ENCODE measurements at places on chromosomes 2 and 18.

DNA sequence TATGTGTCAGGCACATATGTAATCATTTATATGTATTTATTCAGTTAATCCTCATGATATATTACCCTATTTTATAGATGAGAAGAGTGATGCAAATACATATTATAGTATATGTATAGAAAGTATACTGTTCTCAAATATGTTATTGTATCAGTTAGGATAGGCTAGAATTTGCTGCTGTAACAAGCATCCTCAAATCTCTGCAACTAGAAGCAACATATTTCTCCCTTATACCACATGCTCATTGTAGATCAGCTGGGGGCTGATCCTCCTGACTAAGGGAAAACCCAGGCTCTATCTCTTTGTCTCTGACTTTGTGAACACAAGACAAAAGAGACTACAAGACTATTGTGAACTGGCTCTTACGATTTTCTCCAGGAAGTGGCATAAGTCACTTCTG, 24.8 kb upstream of the HS6ST1 start:
- DNase-seq: no peak

DNA sequence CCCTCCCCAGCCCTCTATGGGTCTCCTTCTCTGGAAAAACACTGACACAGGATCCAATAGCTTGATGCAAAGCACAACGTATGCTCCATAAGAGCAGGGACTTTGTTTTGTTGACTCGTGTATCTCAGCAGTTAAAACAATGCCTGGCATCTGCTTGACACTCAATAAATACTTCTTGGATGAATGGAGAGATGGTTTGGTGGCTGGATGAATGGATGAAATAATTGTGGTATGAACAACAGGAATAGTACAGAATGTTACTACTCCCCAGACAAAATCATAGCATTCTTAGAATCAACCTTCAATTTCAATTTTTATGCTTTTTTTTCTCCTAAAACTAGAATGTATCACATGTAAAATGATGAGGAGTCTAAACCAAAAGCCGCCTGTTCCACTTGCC, 57.4 kb downstream of the KCNE4 start:
- DNase-seq: no peak

GRCh38 chr2:208101716-208102631, 22.4 kb downstream of the CRYGD start:
- DNase-seq: no peak

- DNase-seq: no peak
Observed at GRCh38 chr18:10702206-10702605, 176.4 kb downstream of the NAPG start.

- DNase-seq: peak; percentile 7
Observed at GRCh38 chr18:79010802-79011201, 31.2 kb downstream of the SALL3 start.

DNA sequence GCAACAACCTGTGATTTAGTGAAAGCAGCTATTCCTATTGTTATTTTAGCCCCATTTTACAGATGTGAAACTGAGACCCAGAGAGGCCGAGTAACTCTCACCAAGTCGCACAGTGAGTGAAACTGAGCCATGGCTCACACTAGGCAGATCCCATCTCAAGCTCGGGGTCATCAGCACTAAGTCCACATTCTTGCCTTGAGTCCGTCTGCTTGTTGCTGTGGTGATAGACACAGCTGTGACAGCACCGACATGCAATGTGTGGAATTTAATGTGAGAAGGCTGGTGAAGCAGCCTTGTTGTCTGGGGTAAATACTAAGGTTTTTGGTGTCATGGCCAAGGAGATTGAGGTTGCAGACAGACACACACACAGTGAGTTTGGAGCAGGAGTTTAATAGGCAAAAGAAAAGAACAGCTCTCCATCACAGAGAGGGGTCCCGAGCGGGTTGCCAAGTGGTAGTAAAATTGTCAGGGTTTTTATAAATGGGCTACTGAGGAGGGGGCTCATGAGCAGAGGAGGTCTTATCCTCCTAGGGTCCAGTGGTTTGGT, 40.2 kb upstream of the GMCL1 start:
- DNase-seq: no peak

DNA sequence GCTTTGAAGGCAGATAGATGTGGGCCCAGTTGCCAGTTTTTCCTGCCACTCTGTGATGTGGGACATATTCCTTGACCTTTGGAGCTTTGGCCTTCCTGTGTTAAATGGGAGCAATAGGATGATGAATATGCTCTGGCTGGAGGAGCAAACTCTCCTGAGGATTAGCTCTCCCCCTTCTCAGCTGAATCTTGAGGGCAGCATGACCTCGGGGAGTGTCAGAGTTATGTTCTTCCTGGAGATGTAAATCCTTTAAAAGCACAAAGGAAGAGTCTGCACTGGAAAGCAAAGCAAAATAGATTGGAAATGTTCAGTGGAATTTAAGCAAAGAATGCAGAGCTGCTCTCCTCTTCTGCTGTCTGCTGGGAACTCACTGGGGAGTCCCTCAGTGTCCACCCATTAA, 160.1 kb downstream of the ALK start:
- no peak for DNase-seq

DNA sequence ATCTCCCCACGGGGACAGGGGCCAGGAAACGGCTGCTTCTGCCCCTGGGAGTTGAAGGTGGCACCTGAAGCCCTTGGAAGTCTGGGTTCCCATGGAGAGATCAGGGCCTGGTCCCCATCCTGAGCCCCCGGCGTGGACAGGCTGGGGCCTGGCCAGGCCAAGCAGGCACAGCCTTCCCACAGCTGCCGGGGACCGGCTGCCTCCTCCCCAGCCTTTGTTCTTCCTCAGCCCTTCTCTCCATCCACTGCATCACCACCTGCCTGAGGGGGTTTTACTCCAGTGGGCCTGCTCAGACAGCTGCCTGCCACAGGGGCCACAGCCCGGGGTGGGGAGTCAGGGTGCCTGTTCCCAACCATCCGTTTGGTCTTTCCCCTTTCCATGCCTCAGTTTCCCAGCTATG, 187.7 kb downstream of the INHBB start:
- DNase-seq: no peak

Data from CD4-positive, alpha-beta T cell treated with Interleukin-17A for 1 hour (primary cell).